Nucleus accumbens (tissue), 56 donors: ENCODE measurements at places on chromosomes 6 and 20.

DNA sequence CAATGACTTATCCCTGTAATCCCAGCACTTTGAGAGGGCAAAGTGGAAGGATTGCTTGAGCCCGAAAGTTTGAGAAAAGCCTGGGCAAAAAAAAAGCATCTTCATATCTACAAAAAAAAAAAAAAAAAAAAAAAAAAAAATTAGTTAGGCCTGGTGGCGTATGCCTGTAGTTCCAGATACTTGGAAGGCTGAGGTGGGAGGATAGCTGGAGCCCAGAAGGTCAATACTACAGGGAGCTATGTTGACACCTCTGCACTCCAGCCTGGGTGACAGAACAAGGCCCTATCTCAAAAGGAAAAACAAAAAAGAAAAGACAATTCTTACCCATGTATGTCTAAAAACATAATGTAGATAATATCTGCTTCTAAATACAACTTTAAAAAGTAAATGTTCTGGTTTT lies 27.2 kb downstream of the CRISP1 start:
- no peak for DNase-seq

GRCh38 chr20:37348792-37349516 lies 3.0 kb downstream of the SRC start:
- DNase-seq, result no peak

- no peak for DNase-seq
These were observed 343.6 kb downstream of the FRK start for GRCh38 chr6:115717062-115717461.

DNA sequence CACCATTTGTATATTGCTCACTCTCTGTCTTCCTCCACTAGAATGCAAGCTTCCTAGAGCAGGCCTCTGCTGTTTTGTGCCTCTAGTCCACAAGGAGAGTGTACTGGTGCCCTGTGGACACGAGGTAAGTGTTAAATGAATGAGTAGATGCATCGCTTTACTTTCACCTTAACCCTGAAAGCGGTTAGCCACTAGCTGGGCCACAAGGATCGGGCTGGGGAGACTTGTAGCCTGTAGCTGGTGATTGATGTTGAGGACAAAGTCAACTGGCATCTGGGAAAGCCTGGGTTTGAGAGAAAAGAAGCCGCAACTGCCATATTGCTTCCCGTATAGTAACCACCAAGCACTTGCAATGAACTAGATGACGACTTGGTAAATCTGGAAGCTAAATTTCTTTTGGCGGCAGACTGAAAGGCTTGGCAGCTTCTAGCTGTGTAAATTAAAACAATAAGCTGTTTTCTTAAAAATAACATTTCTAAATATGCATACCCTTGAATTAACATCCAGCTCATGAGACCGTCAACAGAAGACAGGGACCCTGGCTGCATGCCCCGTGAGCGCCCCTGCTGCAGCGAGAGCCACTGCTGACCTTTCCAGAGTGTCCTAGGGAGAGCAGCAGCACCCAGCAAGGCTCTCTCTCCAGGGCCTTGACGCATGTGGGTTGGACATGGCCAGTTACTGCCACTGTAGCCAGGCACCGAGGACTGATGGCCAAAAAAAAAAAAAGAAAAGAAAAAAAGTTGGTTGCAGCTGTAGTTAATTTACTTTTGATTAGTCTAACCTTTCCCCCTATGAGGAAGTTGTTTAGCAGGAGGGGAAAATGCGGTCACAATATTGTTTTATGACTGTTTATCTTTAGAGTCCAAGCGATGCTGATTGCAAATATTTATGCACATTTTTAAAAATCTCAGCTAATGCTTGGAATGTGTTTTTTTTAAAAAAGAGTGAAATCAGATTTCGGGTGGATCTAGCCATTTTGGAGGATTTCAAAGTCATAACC lies 315.1 kb downstream of the TFAP2C start:
- no peak for DNase-seq

GRCh38 chr6:129575378-129576118 lies 134.4 kb downstream of the ARHGAP18 start:
- no peak for DNase-seq

DNA sequence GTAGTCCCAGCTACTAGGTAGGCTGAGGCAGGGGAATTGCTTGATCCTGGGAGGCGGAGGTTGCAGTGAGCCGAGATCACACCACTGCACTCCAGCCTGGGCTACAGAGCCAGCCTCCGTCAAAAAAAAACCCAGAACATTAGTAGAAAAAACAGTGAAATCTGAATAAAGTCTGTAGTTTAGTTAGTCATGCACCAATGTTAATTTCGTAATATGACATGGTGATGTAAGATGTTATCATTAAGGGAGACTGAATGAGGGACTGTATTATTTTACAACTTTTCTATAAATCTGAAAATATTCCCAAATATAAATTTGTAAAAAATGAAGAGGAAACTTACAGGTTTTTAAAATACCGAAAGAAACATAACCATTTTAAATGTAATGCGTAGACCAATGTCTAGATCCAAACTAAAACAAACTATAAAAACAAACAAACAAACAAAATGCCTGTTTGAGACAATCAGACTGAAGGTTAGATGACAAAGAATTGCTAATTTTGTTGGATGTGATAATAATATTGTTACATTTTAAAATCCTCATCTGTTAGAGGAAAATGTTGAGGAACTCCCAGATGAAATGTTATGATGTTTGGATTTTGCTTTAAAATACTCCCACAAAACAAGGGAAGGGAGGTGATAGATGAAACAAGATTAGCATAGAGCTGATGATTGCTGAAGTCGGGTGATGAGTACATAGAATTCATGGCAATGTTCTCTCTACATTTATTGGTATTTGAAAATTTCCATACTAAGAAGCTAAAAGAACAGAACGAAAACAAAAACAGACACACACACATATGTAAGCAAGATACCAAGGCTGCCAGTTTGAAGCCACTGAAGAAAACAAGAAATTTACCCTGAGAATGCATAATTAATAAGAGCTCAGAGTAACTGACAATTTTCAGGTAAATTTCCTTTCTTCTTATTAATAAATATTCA lies 1.8 kb downstream of the GSTA4 start:
- DNase-seq, result no peak

GRCh38 chr20:50305636-50306477 lies 115.2 kb downstream of the CEBPB start:
- peak; percentile 27 for DNase-seq

DNA sequence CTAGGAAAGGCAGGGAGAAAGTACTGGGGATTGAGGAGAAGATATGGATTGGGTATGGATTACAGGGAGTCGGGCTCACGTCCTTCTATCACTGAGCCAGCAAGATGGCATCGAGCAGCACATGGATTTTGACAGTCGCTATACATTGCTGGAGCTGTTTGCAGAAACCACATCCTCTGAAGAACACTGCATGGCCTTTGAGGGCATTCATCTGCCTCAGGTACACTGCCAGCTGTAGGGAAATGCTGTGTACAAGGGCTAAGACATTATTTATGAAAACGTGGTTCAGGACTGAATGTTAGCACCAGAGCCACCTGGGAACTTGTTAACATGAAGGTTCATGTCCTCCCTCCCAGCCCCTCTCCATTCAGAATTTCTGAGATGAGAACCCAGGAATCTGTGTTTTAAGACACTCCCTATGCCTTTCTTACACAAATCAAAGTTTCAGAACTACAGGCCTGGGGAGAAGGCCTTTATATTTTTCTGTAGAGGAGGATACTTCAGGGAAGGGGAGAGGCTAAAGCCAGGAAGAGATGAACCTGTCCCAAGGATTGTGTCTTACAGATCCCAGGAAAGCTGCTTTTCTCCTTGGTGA lies 3.5 kb downstream of the CUL9 start:
- DNase-seq, result no peak

DNA sequence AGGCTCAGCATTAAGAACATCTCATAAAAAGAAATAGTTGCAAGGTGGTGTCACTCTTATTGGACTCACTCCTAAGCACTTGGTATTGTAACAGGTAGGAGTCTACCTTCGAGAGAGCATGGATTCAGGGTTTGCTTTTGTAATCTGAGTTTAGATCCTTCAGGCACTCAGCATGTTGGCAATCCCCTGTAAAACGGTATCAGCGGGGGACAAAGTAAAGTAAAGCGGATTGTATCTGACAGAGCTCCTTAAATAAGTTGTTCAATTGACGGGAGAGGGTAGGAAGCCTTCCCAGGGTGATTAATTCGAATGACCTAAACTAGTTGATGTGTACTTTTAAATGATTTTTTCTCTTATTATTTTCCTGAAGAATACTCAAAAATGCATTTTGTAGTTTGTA lies 869.8 kb upstream of the EPHA7 start:
- no peak for DNase-seq

- DNase-seq, result no peak
These were observed 772 bp downstream of the SESN1 start for GRCh38 chr6:109093732-109094415.

- DNase-seq, result no peak
These were observed 62.4 kb upstream of the TNFAIP3 start for GRCh38 chr6:137804637-137805036.

DNA sequence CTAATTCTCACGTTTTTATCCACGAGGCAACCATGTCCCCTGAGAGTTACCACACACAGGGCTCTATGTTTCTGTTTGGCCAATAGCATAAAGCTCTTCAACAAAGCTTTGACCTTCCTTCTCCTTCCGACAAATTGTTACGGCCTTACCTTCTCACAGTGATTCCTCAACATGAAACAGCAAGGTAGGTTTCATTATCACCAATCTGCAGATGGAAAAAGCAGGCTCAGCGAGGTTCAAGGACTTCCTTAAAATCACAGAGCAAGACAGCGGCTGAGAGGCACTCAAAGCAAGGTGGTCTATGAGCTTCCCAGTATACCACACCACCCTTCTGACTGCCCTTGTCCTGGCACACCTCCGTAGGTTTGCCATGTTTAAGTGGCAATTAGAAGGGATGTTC lies 360.0 kb downstream of the CD83 start:
- no peak for DNase-seq

DNA sequence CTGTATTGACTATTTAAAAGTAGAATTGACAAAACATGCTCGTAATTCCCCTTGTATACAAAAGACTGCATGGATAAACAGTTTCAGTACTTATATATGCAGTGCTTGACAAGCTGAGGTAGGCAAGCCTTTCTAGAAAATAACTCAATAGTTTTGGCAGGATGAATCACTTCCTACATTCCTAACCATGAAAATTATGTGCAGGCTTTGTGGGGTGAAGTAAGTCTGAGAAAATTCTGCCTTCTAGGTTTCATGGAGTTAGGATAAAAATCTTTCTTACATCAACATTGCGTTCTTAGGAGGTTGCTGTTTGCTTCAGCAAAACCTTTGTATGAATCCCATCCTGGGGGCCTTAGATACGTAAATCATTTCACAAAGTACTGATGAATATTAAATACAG lies 801.4 kb upstream of the EYS start:
- DNase-seq, result no peak

- no peak for DNase-seq
These were observed 389.6 kb upstream of the JAG1 start for GRCh38 chr20:11063444-11063843.

- no peak for DNase-seq
These were observed at the start of gene FOXF2 for GRCh38 chr6:1389369-1390132. Gene FOXF2, plus strand, starts transcription at chr6:1389576. Its CDS starts 372 bp downstream, at chr6:1389948.

GRCh38 chr6:33288141-33288920 lies 708 bp downstream of the WDR46 start:
- no peak for DNase-seq

DNA sequence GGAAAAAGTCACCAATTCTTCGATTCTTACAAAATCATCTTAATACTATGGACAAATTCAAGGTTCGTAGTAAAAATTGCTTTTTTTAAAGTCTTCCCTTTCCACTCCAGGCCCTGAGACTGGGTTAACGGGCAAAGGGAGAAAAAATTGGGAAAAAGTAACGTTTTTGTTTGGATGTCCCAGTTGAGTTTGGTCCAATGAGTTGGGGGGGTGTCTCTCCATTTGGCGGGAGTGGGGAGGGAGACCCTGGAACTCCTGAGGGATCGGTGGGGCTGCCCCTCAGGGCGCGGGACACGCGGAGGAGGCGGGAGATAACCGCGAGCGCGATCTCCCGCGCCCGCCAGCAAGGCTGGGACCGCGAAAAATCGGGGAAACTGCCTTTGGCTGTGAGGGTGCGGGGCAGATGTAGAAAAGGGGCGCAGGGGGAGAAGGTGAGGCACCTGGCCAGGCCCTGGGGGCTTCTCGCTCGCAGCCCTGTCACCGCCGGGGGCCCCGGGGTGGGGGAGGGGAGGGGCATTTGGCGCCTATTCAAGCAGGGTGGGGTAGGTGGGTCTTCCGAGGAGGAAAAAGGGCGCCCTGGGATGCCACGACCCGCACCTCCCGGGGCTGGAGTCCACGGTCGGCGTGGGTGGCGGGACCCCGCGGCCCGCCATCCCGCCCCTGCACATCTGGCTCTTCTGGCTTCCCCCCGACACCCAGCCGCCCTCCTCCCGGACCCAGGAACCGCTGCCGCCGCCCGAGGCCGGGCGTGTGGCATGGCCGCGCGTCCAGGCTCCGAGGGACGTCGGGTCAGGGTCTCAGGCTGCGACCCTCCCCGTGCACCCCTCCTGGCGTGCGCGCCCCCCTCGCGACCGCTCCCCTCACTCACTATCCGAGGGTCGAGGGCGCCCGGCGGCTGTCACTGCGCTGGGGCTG lies 595 bp downstream of the FBXO5 start:
- DNase-seq, result no peak

GRCh38 chr6:27809939-27810767 lies 102.0 kb downstream of the OR2B2 start:
- DNase-seq, result no peak

DNA sequence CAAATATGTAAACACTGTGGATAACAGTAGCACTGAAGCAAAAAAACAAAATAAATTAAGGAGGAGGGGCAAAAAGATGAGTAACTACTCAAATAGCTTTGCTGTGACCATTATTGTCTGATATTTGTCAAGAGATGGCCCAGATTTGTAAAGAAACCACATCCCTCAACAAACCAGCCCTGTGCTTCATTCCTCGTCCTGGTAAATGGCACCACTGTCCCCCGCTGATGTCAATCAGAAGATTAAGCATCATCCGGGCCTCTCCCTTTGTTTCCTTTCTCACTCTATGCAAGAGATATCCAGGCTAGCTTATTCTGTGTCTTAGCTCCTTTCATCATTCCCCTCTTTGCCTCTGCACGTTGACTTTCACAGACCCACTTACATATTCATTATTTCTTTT lies 259.0 kb downstream of the SYNE1 start:
- DNase-seq, result no peak

GRCh38 chr6:35046103-35046502 lies 95.0 kb downstream of the TCP11 start:
- DNase-seq, result no peak

DNA sequence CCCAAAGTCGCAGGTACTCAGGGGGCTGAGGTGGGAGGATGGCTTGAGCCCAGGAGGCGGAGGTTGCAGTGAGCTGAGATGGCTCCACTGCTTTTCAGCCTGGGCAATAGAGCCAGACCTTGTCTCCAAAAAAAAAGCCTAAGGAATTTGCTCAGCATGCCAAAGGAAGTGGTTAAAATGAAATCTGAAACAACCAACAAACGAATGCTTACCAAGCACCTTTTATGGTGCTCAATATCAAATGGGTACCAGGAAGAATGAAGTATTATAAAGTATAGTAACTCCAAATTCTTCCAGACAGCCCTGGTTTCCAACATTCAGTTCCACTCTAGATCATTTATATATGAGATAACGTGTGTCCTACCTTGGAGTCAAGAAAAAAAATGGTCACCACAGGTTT lies 14.0 kb downstream of the GMDS start:
- DNase-seq, result no peak

GRCh38 chr6:47630587-47630986 lies 67.8 kb upstream of the ADGRF4 start:
- DNase-seq, result no peak
